Body of pancreas (tissue), 4 donors: ENCODE measurements at places on chromosomes 3 and 15. TPM values are rescaled to one million over a fixed set of nuclear protein-coding genes. Genes with fewer than 3 reads are reported as not detected.

SLC26A6 gene
- 17.8 TPM for total RNA-seq

GRCh38 chr3:121998611-121999473 is 23.2 kb downstream of the ILDR1 start:
- DNase-seq = no peak
- no peaks in the 10 kb centered on the region for H3K36me3 ChIP-seq
- no peaks in the 10 kb centered on the region for H3K4me1 ChIP-seq
- H3K27me3 ChIP-seq = no peaks in the 10 kb centered on the region
- H3K27ac ChIP-seq = no peak overlapping the region

GRCh38 chr3:40588406-40588805 is 63.6 kb downstream of the ZNF621 start:
- H3K4me1 ChIP-seq = no peaks in the 10 kb centered on the region
- no peaks in the 10 kb centered on the region for H3K27me3 ChIP-seq
- H3K27ac ChIP-seq = no peak overlapping the region
- H3K4me3 ChIP-seq = no peak overlapping the region

- DNase-seq = no peak
- H3K4me3 ChIP-seq = no peak overlapping the region
- no peaks in the 10 kb centered on the region for H3K36me3 ChIP-seq
- no peaks in the 10 kb centered on the region for H3K27me3 ChIP-seq
Observed at GRCh38 chr3:67846166-67846565, 191.8 kb upstream of the SUCLG2 start.

DNA sequence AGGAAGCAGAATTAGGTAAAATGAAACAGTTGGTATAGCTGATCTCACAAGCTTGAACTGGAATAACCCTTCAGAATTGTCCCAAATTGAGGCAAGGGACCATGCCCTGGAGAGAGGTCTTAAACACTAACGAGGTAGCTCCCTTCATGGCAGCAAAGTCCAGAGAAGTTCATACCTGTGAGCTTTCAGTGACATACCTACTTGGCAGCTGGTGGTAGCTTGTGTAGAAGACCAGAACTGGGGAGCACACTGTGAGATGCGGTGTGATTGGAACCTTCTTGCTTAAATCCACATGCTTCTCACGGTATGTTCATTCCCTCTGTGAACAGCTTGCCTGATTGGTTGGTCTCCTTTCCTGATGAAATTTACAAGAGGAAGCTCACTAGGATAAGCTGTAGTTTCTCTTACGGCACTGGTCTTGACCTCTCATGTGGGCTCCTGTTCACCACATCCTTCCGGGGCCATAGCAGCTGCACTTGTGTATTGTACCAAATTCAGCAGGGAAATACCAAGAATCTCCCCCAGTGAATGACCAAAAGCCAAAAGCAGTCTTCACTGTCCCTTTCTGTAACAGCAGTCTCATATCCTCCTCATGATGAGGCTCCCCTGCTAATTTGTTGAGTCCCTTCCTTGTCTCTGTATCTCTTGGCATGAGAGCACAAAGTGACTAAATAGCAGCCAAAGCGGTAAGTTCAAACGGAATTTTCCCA is 483.7 kb upstream of the FRG2C start:
- DNase-seq = no peak
- H3K4me1 ChIP-seq = no peaks in the 10 kb centered on the region
- H3K27ac ChIP-seq = no peak overlapping the region
- H3K27me3 ChIP-seq = no peaks in the 10 kb centered on the region

IRAK2 gene
- total RNA-seq = 3.9 TPM

GRCh38 chr3:136350557-136350956 is 100.4 kb downstream of the PCCB start:
- no peak overlapping the region for H3K4me3 ChIP-seq
- H3K27ac ChIP-seq = no peak overlapping the region
- H3K27me3 ChIP-seq = no peaks in the 10 kb centered on the region
- H3K36me3 ChIP-seq = peaks cover 3% of the 10 kb centered on the region
- peaks cover 25% of the 10 kb centered on the region for H3K4me1 ChIP-seq

GRCh38 chr15:101449471-101450402 is 39.8 kb downstream of the PCSK6 start:
- H3K4me1 ChIP-seq = peaks cover 18% of the 10 kb centered on the region
- no peaks in the 10 kb centered on the region for H3K36me3 ChIP-seq
- H3K4me3 ChIP-seq = no peak overlapping the region
- H3K27me3 ChIP-seq = no peaks in the 10 kb centered on the region

IVD gene
- total RNA-seq = 30.3 TPM

- H3K27ac ChIP-seq = no peak overlapping the region
- no peak for DNase-seq
- no peak overlapping the region for H3K4me3 ChIP-seq
- H3K27me3 ChIP-seq = no peaks in the 10 kb centered on the region
- no peaks in the 10 kb centered on the region for H3K4me1 ChIP-seq
- H3K36me3 ChIP-seq = no peaks in the 10 kb centered on the region
Observed at GRCh38 chr15:28986108-28986507, 100.3 kb downstream of the APBA2 start.

GRCh38 chr3:88611826-88612326 is 462.1 kb downstream of the C3orf38 start:
- no peaks in the 10 kb centered on the region for H3K36me3 ChIP-seq
- H3K27me3 ChIP-seq = no peaks in the 10 kb centered on the region
- H3K4me3 ChIP-seq = no peak overlapping the region
- no peak overlapping the region for H3K27ac ChIP-seq

DNA sequence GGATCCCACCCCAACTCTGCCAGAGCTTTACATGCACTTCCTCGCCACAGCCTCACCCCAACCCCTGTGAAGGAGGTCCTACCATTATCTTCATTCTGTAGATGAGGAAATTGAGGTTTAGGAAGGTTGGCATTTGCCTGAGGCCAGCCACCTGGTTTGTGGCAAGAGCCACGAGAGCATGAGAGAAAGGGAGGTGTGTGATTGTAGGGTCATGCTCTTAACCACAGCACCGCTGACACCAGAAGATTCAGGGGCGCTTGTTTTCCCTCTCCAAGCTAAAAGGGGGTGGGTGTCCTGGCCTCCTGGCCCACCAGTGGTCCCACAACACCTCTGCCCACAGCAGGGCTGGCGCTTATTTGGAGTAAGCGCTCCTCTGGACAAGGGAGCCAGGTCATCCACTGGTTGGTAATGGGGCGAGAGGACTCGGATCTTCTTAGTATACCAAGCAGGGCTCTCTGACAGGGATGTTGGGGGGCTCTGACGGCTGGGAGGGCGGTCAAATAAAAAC is 691 bp downstream of the RHCG start:
- DNase-seq = no peak
- no peak overlapping the region for H3K27ac ChIP-seq
- H3K27me3 ChIP-seq = no peaks in the 10 kb centered on the region
- peaks cover 18% of the 10 kb centered on the region for H3K4me1 ChIP-seq
- H3K36me3 ChIP-seq = no peaks in the 10 kb centered on the region
- no peak overlapping the region for H3K4me3 ChIP-seq

NME9 gene
- not detected for total RNA-seq

SLC22A13 gene
- total RNA-seq = not detected
